Activated T-cell treated with anti-CD3 and anti-CD28 coated beads, Interleukin-2, amount 50 U/mL, for 72 hours (primary cell): ENCODE measurements at places on chromosomes 11 and 22. TPM values are rescaled to one million over a fixed set of nuclear protein-coding genes. Genes with fewer than 3 reads are reported as not detected.

ZNF70 gene
- 1.8 TPM for total RNA-seq

- DNase-seq, result no peak
Observed at GRCh38 chr11:114705280-114706024, 27.1 kb downstream of the NXPE2 start.

DNA sequence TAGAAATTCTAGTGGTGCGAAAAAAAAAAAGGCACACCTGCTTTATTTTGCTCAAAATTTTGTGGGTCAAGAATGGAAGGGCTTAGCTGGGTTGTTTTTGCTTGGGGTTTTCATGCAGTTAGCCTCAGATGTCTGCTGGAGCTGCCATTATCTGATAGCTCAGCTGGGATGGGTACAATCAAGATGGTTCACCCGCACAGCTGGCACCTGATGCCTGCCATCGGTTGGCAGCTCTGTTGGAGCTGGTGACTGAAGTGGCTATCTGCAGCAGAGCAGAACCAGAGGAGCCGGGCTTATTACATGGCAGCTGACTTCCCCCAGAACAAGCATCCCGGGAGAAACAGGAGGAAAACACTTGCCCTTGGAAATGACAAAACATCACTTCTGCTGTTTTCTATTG, 12.1 kb upstream of the ELFN2 start:
- no peak for DNase-seq

- DNase-seq, result no peak
Observed at GRCh38 chr11:69463181-69463994, 18.1 kb upstream of the LINC01488 start.

DNA sequence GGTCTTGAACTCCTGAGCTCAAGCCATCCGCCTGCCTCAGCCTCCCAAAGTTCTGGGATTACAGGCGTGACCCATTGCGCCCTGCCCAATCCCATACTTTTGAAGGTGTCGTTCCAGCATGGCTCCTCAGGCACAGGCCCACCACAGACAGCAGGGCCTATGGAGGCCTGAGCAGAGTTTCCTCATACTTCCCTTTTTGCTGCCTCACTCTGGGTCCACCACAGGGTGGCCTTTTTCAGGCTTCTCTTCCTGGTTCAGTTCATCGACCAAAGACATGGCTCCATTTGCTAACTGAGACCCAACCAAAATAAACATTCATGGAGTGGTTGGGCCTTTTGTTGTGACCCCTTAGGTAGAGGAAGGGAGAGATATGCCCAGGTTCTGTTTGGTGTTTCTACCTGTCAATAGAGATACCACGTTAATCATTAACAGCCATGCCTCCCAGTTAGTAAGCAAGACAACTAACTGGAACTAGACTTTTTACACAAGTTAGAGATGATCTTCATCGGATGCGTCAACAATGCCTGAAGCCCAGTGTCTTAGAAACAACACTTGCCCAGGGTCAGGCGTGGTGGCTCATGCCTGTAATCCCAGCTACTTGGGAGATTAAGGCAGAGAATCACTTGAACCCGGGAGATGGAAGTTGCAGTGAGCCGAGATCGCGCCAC, 35.1 kb downstream of the TRIOBP start:
- DNase-seq, result no peak

DNA sequence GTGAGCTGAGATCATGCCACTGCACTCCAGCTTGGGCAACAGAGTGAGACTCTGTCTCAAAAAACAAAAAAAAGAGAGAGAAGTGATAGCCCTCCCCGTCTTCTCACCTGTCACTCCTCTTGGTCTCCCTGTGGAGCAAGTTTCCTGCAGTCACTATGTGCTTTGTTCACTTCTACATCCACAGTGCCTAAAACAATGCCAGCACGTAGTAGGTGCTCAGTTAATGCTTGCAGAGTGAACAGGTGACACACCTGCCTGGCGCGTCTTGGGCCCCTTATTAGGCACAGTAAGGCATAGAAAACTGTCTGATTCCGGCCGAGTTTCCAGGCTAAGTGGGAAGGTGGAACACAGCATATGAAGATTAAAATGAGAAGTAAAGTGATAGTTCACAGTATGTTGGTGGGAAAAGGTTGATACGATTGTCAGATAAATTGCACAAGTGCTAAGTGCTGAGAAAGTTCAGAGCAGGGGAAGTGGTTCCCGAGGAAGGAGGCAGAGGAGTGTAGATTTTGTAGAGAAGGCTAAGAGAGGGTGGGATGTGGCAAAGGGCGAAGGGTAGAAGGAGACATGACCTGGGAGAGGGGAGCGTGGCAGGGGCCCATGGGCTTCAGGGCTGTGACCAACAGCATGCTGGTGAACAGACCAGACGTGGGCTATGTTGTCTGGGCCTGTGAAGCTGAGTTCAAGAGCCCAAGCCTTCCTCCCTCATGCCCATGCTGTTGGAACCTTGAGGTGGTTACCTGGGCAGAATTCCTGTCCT, 41.9 kb downstream of the BCR start:
- no peak for DNase-seq

SLC29A2 gene
- 3.6 TPM for total RNA-seq

GRCh38 chr11:77223797-77224196, 77.7 kb downstream of the GDPD4 start:
- DNase-seq, result no peak

OR6T1 gene
- total RNA-seq, result not detected

- no peak for DNase-seq
Observed at GRCh38 chr22:27318516-27318915, 483.0 kb downstream of the MN1 start.

DNA sequence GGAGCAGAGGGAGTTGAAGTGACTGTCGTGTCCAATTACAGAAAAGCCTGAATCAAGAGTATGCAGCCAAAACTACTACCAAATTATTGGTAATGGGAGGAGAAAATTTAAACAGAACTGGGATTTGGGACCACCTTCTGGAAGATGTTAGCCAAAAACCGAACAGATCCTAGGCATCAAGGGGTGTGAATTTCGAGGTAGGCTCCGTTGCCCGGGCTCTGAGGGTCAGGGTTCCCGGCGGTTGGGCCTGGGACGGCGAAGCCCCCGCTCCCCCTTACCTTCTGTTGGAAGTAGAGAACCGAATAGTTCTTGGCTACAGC, 313 bp downstream of the PRCP start:
- DNase-seq, result no peak
